ENCODE measurements at places on chromosomes 7 and 10.

DNA sequence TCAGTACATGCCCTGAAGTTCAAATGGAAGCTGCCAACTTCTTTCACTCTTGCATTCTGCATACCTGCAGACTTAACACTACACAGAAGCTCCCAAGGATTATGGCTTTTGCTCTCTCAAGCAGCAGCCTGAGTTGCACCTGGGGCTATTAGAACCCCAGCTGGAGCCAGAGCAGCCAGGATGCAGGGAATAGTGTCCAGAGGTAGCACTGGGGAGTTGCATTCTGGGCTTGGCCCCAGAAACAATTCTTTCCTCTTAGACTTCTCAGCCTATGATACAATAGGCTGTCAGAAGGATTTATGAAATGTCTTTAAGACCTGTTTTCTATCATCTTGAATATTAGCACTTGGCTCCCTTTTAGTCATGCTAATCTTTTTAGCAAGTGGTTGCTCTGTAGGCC lies 886.7 kb upstream of the GHITM start:
- no peak for DNase-seq

- no peak for DNase-seq
These were observed 549.0 kb downstream of the TCERG1L start for GRCh38 chr10:130762491-130762890.

DNA sequence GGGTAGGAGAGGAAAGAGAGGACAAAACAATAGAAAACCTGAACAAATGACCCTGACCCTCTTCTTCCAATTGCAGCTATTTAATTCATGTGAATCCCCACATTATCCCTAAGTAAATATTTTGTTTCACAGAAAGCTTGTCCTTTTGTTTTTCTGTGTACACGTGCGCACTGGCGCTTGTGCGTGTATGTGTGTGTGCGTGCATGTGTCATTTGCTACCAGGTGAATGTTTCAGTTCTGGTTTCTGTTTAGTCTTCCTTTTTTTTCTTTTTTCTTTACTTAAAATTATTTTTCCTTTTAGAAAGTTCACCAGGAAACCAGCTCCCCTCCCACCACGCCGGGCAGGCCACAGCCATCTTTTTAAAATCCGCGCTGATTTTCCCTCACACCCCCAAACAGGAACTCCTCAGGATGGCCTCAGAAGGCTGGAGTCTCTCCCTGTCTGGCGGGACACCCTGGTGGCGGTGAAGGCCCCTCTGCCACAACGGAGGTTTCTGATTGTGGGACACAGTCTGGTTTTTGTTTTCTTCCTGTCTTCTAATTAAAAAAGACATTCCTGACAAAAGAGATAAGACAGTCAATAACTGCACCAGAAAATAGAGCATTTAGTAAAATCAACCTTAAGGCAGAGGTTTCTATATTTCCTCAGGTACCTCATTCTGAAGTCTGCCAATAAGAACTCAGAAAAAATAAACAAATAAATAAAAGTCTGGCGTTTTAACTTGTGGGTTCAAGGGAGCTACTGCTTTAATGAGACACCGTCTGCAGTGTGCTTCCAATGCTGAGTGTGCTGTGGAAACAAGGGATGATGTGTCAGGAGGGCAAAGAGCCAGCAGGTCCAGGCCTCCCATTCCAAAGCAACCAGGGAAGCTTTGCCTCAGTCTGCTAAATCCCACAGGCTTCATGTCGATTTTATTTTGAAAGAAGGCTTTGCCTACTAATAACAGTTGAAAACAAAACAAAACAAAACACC lies 17.4 kb downstream of the IRF5 start:
- DNase-seq, result no peak

- DNase-seq, result no peak
These were observed 37.2 kb downstream of the LRMDA start for GRCh38 chr10:75468612-75469005.

DNA sequence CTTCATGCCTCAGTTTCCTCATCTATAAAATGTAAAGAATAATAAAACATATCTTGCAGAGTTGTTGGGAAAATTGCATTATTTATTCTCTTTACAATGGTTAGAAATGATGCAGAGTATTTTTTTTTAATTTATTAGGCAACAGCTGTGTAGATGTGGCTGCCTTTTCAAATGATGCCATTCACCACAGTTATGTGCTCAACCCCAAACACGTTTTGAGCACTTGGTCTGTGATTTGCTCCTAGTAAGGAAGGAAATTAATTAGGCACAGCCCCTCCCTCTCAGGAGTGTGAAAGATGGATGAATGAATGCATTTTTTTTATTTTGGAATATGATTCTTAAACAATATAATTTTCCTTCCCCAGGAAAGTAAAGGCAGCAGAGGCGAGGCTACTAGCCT lies 575.1 kb downstream of the GALNT17 start:
- DNase-seq, result no peak

DNA sequence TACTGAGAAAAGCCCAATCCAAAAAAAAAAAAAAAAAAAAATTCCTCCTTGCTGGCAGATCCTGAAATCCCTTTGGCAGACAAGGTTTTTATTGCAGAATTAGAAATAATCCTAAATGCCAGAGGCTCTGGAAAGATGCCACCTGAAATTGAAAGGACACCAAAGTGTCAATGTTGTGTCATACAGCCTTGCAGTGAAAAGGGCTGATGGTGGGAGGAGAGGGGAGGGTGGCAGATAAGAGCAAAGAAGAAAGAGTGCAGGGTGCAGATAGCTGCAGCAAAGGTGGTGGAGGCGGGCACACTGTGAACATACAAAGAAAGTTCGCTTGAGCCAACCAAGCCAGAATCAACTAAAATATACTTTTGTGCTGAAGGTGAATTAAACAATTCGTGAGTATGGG lies 8.2 kb upstream of the OPTN start:
- DNase-seq, result peak; percentile 93

- DNase-seq, result no peak
These were observed 90.2 kb downstream of the FRMD4A start for GRCh38 chr10:14240253-14241189.

DNA sequence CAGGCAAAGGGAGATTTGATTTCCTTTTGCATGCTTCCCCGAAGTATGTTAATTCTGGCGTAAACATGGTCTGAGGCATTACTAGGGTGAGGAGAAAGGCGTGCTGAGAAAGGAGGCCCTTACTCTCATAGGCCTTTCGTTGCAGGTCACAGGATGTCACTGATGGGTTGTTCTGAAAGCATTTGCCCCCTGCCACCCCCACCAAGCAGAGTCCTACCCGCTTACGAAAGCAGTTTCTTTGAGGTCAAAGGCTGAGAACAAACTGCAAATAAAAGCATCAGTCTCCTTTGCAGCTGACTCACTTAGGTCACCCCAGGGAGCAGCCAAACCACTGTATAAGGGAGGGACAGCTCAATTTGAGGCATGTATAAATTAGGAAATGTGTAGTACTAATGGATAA lies 57.1 kb downstream of the BPGM start:
- DNase-seq, result no peak

DNA sequence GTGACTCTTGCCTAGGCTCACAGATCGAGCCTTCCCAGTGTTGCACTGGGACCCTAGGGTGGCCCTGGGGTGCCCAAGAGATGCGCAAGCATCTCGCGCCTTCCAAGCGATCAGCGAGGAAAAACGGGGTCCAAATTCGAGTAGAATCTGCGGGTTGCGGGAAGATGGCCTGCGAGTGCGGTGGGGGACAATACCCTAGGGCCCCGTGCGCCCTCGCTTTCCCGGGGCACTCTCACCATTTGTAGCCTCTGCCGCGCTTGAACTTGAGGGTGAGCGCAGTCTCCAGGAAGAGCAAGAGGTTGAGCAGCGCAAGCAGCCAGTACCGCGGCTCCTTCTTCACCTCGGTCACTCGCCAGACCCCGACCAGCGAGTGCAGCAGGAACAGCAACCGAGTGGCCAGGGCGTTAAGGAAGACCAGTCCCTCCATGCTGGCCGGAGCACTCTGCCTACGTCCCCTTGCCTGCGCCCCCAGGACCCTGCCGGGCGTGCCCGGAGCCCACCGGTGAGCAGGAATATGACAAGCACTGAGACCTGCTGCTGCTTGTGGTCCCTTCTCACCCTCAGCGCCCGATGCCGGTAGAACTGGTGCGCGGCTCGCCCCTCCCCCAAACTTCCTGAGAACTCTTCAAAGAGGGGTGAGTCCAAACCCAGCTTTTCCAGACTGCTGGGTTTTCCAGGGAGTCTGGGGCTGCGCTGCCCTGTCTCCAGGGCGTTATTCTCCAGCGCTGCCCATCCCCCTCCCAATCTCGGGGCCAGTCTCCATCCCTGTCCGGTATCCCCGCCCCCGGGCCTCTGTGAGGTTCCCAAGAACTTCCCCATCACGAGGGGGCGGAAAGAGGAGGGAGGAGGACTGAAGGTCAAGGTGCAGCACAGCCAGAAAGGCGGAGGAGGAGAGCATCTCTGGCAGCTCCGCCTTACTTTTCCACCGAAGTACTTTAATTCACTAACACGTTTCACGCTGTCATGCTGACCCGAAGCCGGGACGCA lies at the start of gene TMEM26:
Gene TMEM26 (minus strand): TSS at position 727 of the 987 bp plus-strand sequence. CDS start 300 bp downstream, at position 427.
- no peak for DNase-seq

- DNase-seq, result no peak
These were observed 398.8 kb downstream of the SFMBT2 start for GRCh38 chr10:7011994-7012393.

GRCh38 chr10:104337985-104338735 lies at the start of gene ITPRIP:
ITPRIP (minus strand) TSS chr10:104338465; CDS start chr10:104316051, 22,414 bp downstream.
- DNase-seq, result peak; percentile 90

DNA sequence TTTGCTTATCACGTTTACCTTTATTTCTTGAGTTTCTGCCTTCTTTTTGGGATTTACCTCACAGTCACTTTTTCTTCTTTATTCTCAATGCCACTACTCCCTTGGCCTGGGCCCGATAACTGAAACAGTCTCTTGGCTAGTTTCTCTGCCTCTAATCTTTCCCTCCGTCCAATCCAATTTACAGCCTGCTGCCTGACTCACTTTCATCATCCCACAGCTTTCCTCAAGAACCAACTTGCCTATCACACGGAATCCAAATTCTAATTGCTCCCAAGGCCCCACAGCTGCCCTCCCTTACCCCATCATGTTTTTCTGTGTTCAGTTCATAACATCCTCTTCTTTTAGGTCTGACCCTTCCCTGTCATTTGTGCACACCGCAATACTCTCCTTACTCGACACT lies 121.4 kb downstream of the HIPK2 start:
- no peak for DNase-seq
